BJ (cell line): ENCODE measurements at places on chromosomes 6 and 20.

DNA sequence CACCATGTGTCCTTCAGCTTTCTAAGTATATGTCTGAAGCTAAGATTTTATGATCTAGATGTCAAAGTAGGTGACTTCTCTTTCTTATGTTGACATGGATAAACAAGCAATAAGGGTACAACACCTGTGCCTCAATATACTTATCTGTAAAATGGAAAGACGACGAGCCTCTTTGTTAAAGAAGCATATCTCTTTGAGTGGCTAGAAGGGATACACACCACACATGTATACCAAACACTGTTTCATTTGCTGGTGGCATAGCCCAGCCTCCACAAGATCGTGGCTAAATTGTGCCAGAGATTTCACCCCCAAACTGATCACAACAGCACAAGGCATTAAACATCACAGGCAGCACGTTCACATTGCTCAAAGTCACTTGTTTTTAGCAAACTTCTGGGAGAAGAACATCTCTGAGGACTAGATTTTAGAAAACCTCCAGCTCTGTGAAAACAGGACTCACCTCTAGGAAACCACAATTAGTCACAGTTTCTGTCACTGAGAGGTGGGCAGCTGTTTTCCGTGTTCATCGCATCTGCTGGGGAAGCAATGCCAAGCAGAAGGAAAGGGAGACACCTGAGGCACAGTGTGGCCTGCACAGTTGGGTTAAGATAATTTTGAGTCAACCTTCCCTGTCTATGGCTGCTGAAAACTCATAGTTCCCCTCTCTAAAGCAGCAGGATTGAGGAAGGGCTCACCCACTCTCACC is 263.0 kb upstream of the PLCB4 start:
- DNase-seq: no peak

DNA sequence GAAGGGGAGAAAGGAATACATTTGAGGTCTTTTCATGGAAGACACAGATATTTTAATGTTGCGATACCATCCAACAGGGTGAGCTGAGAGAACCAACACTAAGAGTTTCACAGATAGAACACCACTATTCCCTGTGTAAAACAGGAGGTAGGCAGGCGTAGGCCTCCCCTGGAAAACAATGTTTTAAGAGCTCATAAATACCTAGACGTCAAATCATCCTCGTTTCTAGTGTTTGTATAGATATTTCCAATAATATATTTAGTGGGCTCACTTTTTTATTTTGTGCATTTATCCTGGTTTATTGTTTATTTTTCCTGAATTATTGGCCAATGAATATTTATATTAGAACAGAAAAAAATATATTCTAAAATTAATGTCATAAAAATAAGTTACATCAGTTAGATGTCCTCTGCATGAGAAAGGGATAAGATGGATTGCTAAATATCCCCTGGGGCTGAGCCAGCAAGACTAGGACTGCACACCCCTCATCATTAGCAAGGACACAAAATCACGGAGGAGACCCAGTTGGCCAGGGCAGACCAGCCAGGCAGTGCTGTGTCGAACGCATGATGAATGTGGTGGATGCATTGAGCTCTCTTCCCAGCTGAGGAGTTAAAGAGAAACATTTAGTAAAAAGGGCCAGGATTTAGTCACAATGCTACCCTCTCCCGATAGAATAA is 380.5 kb downstream of the C6orf118 start:
- DNase-seq: no peak

- DNase-seq: no peak
These were observed 851.0 kb upstream of the EPHA7 start for GRCh38 chr6:94270091-94270948.

DNA sequence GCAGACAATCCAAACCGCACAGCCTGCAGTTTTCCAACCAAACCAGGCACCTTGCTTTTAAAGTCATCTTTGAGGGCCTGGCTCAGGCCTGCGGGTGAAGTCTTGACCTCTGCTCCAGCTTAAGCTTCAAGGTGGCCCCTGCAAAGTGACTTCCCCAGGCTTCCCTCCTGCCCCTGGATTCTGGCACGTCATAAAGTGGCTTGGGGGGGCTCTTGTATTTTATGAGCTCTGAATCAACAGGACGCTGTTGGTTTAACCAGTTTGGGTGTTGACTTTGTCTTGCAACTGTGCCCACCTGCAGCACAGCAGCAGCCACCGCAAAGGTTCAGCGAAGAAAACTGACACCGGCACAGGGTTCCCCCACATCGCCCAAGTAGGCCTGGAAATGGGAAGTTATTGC is 81.2 kb downstream of the NFATC2 start:
- DNase-seq: no peak

DNA sequence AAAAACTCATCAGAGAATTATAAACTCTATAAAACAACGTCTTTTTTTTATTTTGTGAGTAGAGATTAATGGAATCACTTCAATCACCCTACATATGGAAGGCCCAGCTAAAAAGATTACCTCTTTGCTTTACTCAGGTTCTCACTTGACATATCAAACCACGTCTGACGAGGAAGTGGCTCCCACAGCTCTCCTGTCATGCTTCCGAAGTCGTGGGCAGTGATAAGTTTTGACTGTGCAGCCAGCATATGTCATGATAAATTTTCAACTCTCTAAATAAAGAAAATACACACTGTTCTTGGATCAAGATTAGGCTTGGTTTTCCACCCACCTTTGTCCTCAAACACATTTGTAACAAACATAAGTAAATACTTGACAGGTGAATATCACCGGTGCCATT is 279.5 kb upstream of the RNF217 start:
- DNase-seq: no peak

DNA sequence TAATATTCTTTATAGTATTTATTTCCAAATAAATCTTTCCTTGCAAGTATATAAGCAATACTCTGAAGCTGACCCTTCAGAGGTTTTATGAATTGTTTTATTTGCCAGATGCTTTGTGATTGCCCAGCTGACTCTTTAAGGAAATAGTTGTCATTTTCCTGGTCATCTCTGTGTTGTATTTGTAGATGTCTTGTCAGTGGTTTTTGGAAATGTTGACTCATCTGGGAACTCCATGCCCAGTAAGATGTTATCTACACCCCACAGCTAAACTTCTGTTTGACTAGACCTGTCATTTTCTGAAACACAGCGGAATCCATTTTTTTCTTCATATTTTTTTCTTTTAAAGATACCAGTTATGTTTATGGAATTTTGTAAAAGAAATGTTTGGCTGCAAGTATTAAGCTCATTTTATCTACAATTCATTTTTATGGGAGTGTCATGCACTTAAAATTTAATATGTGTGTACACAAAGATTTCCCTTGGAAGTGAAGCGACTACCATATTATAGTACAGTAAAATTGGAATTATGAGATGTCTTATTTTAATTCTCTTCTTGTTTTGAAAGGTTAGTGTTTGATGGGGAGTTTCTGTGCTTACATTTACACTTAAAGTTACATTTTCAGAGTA is 491.0 kb downstream of the NKAIN2 start:
- no peak for DNase-seq

GRCh38 chr6:79239536-79240168 is 5.2 kb upstream of the HMGN3 start:
- DNase-seq: no peak
